Left hindlimb (tissue), 1 donor: ENCODE measurements at places on chromosomes 12 and 14.

- DNase-seq: no peak
Measured at GRCh38 chr12:233615-233968, 19.6 kb upstream of the SLC6A12 start.

- DNase-seq: no peak
Measured at GRCh38 chr12:6810758-6811157, 10.9 kb upstream of the GPR162 start.

DNA sequence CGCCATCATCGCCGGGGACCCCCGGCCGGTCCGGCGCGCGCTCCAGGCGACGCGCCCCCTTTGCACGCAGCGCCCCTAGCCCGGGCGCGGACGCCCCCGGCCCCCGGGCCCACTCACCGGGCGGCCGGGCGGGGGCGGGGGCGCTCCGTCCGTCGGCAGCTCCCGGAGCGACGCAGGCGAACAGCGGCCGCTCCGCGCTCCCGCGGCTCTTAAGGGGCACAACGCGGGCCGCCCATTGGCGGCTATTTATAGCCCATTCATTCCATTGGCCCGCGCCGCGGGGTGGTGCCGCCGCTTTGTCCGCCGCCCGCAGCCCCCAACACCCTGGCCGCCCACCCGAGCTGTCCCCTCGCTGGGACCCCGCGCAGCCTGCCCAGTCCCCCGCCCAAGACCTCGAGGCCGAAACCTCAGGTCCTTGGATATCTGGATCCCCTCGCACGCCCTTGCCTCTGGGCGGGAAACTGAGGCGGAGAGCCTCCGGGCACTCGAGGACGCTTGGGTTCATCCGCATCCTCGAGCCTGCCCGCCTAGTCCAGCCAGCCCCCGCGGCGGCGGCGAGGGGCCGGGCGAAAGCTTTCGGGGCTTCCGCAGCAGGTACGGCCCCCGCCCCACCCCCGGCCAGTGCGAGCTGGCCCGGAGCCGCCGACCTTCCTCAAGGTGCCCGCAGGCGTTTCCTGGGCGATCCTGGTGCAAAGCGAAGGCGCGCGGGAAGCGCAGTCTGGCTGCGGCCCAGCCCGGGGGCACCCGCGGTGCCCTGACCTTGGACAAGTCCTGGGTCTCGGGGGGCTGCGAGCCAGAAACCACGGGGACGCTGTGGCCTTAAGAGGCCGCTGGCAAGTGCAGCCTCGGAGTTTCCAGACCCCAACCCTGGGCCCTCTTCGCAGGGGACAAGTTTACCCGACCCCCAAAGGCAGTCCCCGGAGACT is at the start of gene CKB:
Gene CKB (minus strand): TSS at position 182 of the 926 bp plus-strand sequence. CDS start 337 bp downstream, outside the sequence.
- peak; percentile 60 for DNase-seq

DNA sequence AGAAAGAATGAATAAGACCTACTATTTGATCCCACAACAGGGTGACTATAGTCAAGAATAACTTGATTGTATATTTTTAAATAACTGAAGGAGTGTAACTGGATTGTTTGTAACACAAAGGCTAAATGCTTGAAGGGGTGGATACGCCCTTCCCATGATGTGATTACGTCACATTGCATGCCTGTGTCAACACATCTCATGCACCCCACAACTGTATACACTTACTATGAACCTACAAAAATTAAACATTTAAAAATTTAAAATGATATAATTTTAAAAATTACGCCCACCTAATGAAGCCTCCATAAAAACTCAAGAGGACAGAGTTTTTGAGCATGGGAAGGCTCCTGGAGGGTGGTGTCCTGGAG is 94.5 kb downstream of the SCARB1 start:
- DNase-seq: no peak

GRCh38 chr12:58309806-58310205 is 368.4 kb downstream of the ATP23 start:
- no peak for DNase-seq

GRCh38 chr14:90263748-90264449 is 7.5 kb downstream of the PSMC1 start:
- no peak for DNase-seq

DNA sequence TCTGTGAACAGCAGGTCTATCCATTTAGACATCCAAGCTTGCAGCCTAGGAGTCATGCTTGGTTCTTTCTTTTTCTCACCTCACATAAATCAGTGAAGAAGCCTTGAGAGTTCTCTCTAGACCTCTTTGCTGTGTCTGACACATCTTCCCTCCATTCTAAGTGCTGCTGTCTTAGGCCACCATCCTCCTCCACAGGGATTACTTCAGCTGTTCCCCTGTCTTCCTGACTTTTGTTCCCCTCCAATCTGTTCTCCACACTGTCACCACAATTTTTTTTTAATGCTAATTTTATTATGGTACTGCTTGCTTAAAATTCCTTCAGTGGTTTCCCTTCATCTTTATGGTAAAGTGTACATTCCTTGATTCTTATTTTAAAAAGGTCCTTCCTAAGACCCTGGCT is 71.8 kb downstream of the DERA start:
- no peak for DNase-seq

DNA sequence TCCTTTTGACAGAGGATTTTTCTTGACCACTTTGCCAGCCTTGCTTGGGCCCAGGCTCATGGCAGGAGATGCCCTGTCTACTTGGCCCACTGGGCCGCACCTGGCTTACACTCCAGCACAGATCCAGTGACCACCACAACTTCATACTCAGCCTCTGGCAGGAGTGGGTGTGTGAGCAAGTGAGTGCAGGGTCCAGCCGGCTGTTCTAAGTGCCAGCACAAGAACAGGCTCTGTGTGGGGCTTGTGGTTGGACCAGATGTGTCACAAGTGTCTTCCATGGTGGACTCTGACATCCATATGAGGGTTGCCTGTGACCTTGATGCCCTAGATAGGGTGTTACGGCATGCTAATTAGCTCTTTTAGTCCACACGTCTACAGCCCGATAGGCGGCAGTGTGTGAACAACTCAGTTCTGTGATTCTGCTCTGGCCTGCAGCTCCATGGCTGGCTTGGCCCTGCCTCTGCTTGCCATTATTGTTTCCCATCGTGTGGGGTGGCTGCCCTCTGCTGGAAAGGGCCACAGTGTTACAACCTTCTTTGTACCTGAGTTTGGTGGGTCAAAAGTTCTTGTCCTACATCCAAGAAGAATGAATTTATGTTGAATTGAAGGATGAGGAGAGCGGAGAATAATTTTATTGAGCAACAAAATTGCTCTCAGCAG is 1089.1 kb downstream of the SLC6A15 start:
- no peak for DNase-seq

- no peak for DNase-seq
Measured at GRCh38 chr12:52575948-52576347, 2.3 kb upstream of the KRT74 start.

DNA sequence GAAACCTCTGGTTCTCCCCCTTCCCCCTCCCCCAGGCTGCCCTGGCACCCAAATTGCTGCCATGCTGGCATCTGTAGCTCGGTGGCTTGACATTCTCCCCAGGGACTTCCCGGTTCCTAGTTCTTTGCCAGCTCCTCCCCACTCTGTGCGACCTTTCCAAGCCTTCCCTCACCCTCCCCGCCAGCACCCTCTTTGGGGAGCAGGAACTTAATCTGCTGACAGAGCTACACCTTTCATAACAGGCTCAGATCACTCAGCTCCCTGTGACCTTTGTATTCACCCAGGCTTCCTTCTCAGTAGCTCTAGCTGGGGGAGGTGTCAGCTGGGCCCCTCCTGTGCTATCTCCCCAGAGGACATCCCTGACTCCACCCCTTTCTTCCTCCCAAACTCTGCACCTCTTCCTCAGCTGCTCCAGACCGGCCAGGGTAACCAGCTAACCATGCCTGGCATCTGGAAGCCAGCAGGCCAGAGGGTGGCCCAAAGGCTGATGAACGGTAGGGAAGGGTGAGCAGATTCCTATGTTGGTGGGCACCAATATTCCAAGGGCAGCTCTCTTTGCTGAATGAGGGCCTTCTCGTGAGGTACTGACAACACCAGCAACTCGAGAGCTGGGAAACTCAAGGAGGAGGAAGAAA is 1.8 kb upstream of the COX14 start:
- DNase-seq: no peak

GRCh38 chr14:79724934-79725717 is 486.2 kb downstream of the DIO2 start:
- DNase-seq: no peak

DNA sequence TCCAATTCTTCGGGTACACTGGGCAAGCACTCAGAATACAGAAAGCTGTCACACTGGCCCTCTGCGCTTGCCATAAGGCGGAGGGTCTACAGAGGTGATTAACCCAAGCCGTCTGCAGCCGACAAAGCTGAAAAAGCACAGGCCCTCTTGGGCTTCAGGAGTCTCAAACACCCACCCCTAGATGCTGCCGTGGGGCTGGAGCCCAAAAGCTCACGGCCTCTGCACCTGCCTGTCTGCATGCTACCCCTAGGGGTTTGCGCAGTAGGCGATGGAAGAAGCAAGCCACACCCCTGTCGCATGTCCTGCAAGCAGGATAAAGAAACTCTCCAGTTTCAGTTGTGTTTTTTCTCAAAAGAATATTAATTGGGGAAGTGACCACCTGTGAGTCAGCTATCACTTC is 118.8 kb upstream of the PLEKHA5 start:
- no peak for DNase-seq

DNA sequence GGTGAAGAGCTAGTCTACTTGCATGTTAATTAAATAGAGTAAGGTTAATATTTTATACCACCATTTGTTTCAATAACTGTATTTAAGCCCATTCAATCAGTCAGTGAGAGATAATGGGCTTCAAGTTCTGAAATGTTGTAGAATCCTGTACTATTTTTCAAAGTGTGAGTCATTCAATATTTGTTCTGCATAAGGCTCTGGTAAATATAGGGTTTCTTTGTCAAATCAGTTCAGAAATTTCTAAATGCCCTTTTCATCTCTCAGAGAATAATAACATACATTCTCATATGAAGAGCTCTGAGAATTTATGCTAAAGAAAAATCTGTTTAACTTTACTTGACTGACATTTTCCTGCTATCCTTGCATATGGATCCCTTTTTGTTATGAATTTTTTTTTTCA is 493.3 kb downstream of the TMTC2 start:
- no peak for DNase-seq

DNA sequence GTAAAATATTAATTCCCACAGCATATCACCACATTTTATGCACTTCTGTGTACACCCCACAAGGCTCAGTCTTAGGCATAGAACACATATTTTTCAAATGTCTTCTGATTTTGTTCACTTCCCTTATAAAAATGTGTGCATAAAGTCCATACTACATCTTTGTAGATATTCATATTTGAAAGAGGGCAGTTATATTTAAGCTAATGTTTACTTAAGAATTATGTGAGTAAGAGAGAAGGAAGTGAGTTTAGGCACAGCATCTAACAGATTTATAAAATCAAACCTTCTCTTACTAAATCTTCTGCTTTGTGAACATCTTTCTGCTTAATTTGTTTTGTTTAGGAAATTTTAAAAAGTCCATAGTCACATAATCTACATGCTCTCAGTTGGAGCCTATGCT is 648.1 kb downstream of the FSCB start:
- no peak for DNase-seq

DNA sequence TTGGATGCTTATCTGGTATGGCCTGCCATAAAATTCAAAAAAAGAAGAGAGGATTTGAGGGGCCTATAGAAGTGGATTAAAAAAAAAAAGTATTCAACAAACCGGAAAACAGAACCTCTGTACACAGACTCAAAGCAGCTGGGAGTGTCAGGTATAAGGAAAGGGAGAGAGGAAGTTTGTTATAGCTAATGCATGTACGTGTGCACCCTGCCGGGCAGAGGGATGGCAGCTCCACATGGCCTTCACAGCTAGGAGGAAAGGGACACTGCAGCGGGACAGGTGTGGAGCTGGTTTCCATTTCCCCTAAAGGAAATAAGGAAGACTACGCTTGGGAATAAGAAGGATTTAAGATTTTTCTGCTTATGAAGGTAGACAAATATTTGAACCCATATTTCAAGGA is 21.5 kb downstream of the SLC7A8 start:
- no peak for DNase-seq

DNA sequence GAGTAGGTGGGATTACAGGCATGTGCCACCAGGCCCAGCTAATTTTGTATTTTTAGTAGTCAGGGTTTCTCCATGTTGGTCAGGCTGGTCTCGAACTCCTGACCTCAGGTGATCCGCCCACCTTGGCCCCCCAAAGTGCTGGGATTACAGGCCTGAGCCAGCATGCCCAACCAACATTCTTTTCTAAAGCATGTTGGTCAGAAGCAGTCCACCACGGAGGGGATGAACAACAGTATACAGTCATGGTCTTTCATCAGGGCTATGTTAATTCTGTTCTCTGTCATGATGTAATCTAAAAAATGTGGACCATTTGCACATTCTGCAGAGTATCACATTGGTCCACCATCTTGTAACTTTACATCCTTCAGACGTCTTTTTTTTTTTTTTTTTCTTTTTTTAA is 3.6 kb downstream of the MRPL51 start:
- no peak for DNase-seq

GRCh38 chr14:44109036-44109435 is 398.0 kb downstream of the FSCB start:
- DNase-seq: no peak

DNA sequence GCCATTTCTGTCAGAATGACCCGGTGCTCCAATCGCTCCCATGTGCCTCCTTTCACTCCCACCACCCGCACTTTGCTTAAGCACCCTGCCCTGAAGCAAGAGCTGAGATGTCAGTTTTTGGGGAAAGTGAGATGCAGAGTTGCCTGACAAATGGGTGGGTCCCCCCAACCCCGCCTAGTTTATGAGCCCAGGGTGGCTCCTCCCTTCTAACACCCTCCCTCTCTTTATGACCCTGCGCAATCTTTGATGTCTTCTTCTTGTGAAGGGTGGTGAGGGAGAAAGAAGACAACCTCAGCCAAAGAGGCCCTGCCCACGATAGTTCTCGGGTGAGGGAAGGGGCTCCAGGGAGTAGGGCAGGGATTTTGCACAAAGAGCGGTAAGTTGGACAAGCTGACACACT is 89.5 kb upstream of the HOXC13 start:
- no peak for DNase-seq

- no peak for DNase-seq
Measured at GRCh38 chr14:64861916-64862315, 17.8 kb downstream of the SPTB start.

- DNase-seq: no peak
Measured at GRCh38 chr12:25384893-25385248, 134.1 kb upstream of the KRAS start.

DNA sequence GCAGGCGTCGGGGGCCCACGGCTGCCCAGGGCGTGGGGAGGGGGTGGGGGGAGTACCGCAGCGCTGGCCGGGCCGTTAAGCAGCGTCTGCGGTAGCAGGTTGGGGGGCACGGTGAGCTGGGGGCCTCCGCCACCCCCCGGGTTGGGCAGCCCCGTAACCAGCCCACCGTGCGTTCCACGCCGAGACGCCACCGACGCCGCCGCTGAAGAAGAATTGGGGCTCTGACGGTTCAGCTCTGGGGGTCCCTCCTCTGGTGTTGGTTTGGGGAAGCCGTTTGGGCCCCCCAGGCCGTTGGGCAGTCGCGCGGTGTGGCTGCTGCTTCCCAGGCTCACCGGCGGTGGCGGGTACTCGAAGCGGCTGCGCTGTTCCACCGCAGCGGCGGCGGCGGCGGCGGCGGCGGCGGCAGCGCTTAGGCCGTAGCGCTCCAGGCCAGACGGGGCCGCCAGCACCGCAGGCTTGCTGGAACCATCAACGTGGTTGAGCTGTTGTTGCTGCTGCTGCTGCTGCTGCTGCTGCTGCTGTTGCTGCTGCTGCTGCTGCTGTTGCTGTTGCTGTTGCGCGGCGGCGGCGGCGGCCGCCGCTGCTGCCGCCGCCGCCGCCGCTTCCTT is 1.5 kb downstream of the IRF2BPL start:
- peak; percentile 62 for DNase-seq
